ENCODE measurements at places on chromosomes 1 and 21.

GRCh38 chr1:36984675-36985074 is 49.6 kb downstream of the GRIK3 start:
- DNase-seq, result no peak

GRCh38 chr1:29055160-29055559 is 68.5 kb downstream of the TMEM200B start:
- no peak for DNase-seq

DNA sequence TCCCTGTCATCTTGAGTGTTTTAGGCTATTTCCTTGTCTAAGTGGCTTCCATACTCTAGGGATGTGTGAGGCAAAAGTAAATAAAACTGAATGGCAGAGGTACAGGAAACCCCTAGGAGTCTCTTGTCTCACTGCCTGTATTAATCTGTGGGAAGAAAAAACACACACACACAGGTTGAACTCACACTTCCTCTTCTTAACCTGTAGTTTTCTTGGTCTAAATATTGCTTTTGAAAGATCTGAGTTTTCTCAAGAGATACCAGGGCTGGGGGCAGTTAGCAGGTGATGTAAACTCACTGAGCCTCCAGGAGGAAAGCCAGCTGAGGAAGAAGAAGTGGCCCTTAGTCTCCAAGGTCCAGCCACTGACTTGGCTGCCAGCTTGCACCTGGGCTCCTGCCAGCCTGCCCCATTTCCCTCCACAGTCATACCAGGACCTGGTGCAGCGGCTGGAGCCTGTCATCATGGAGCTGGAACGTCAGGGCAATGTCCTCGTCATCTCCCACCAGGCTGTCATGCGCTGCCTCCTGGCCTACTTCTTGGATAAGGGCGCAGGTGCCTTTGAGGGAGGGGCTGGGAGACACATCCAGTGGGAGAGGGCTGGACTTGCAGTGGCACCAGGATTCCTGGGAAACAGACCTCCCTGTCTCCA is 16.9 kb downstream of the PFKFB2 start:
- DNase-seq, result no peak

DNA sequence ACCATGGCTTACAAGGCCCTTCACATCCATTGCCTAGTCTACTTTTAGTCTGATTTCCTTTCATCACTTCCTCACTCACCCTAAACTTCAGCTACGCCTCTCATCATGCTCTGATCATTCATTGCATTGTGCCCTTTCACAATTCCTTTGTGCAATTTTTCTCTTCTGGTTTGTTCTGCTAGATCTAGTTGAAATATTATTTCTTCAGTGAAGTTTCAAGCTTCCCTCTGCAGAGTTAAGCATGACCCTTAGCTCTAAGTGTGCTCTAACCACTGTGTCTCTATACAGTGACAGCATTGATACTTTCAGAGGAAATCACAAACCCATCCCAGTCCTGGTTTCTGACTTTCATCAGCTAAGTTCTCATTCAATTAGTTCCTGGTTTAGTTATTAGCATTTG is 166.1 kb downstream of the PLA2G4A start:
- no peak for DNase-seq

- DNase-seq, result no peak
Observed at GRCh38 chr1:47752559-47752958, 244.6 kb downstream of the TRABD2B start.

- no peak for DNase-seq
Observed at GRCh38 chr1:224559981-224560728, 56.0 kb upstream of the CNIH3 start.

DNA sequence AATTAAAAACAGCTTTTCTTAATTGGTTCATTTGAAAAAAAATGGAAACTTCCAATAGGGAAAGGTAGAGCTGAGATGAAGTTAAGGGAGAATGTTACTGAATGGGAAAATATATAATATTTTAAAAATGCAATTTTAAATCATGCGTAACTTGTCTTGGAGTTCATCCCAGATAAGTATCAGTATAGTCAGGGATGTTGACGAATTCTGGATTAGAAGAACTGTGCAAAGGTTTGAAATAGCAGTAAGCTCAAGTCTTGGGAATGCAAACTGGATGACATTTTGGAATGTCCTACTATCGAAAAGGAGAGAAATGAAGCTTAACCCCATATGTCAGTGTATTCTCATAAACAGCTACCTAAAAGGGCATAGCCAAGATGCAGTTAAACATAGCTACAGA is 4.0 kb upstream of the ST6GALNAC3 start:
- DNase-seq, result no peak

- no peak for DNase-seq
Observed at GRCh38 chr1:177185209-177185608, 14.5 kb downstream of the BRINP2 start.

DNA sequence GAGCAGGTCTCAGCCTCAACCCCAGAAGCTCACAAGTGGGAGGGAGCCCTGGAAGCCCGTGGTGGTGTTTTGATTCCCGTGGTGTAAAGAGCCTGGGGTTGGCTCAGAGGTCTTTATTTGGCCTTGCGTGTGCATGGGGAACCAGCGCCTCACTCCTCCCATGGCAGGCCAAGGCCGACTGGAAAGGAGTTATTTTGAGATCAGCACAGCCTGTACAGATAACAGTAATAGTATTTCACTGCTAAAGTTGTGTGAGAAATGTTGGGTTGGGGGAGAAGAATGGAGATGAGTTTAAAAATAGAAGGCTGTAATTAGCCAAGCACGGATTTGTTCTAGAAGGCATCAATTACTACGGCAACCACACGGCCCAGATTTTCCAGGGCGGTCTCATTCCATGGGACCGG is 186.5 kb downstream of the DYRK1A start:
- DNase-seq, result no peak

GRCh38 chr1:111704776-111705175 is 34.4 kb downstream of the INKA2 start:
- DNase-seq, result no peak

- no peak for DNase-seq
Observed at GRCh38 chr21:32112195-32112594, 166.7 kb downstream of the MIS18A start.

DNA sequence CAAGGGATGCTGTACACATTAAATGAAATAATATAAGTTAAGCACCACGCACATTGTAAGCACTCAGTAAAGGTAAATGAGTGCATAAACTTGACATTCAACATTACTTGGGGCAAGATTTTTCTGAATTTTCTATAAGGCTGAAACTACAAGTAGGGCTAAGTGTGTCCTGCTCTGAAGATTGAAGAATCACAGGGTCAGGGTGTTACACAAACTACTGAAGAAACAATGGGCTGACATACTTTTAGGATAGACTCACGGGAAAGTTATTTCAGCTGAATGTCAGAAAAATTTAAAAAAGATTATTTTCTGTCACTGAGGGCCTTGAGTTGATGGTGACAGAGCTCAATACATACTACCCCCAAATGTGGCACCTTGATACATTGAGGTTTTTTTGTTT is 644.2 kb upstream of the PLXNA2 start:
- no peak for DNase-seq

DNA sequence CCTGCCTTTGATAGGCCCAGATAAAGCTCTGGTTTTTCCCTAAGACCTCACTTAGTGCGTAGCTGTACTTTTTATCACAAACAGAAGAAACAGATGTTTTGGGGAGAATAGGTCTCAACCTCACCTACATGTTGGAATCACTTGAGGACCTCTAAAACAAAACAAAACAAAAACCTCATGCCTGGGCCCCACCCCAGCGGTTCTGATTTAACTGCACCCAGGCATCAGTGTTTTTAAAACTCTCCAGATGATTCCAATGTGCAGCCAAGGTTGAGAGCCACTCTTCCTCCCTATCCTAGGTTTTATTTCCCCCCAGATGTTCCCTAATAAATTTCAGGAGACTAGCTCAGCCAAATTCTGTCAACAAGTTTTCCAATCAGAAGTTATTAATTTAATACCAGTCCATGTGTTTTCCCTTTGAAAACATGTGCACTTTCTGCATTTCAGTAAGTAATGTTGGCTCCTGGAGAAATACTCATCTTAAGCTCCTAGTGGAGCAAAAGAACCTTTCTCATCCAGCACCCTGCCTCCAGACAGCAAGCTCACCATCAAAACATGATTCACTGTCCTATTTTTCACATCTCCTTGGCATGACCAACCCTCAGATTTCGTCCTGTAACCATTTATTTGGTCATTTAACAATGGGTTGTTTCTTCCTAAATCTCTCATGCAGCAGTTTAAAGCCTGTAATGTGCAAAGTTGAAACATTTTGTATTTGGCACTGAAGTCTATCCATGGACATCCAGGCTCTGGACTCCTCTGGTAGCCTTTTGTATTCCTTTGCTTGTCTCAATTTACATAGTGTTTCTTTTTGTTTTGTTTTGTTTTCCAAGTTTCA is 27.5 kb downstream of the LRRC8C start:
- no peak for DNase-seq

GRCh38 chr21:42089093-42089631 is 18.0 kb downstream of the UMODL1 start:
- DNase-seq, result peak; percentile 9

DNA sequence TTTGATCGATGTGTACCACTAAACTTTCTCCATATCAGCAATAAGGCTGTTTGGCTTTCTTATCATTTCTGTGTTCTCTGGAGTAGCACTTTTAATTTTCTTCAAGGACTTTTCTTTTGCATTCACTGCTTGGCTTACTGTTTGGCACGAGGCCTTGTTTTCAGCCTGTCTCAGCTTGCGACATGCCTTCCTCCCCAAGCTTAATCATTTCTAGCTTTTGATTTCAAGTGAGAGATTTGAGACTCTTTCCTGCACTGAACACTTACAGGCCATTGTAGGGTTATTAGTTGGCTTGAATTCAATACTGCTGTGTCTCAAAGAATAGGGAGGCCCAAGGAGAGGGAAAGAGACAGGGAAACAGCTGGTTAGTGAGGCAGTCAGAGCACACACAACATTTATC is 120.6 kb upstream of the KCND3 start:
- no peak for DNase-seq

Measured in stimulated activated CD4-positive, alpha-beta T cell treated with anti-CD3 and anti-CD28 coated beads, Interleukin-12 subunit alpha, Interleukin-12 subunit beta, amount 100 ng/mL, for 4 hours (primary cell).